Stimulated activated CD4-positive, alpha-beta T cell treated with anti-CD3 and anti-CD28 coated beads, Interleukin-15, amount 100 ng/mL, for 24 hours (primary cell): ENCODE measurements at places on chromosomes 11 and 22.
A peak's percentile ranks its signal among the peaks of the same experiment; 100 is the strongest.

DNA sequence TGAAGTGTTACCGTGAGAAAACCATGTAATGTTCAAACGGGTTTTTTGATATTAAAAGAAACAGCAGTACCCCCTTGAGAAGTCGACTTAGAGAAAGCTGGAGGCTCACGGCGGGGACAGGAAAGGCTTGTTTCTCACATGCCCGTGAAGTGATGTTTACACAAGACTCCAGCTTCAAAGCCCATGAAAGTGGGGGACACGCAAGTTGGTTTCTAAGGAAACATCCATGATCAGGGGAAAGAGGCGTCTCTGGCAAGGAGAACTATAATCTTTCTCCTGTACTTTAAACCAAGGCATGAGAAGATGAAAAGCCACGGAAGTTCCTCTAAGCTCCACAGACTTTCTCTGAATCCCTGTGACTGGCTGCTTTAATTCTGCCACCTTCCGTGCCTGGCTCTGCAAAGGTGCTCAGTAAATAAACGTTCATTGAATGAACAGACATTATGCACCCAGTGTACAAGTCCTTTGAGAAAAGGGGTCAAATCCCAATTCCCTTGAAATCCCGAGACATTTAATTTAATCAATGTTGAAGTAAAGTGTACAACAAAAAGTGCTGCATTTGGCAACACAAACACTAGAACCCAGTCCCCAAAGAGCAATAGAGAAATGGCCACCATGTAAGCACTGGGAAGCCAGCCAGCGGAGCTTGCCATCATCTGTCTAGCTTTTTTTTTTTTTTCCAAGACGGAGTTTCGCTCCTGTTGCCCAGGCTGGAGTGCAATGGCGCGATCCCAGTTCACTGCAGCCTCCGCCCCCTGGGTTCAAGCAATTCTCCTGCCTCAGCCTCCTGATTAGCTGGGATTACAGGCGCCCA, 58.7 kb downstream of the AHNAK start:
- DNase-seq, result no peak

DNA sequence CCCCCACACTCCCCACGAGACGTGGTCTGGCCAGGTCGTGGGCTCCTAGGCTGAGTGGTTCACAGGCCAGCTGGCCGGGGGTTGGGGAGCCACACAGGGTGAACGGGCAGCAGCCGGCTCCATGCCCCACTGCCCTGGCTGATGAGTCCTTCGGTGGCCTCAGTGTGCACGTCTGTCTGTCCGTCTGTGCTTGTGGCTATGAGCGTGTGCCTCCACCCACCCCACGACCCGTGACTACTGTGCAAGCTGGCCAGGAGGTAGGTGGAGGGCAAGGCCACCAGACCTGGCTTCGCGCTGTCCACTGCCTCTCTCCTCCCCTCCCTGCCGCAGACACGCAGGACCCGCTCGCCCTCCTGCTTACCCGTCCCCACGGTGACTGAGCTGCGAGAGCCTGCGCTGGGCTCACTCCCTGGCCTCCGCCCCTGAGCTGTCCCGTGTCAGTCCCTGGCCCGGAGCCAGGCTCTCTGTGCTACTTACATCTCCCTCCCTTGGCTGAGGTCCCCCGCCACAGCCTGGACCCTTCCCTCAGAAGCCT, 14.1 kb downstream of the CSDC2 start:
- DNase-seq, result no peak

DNA sequence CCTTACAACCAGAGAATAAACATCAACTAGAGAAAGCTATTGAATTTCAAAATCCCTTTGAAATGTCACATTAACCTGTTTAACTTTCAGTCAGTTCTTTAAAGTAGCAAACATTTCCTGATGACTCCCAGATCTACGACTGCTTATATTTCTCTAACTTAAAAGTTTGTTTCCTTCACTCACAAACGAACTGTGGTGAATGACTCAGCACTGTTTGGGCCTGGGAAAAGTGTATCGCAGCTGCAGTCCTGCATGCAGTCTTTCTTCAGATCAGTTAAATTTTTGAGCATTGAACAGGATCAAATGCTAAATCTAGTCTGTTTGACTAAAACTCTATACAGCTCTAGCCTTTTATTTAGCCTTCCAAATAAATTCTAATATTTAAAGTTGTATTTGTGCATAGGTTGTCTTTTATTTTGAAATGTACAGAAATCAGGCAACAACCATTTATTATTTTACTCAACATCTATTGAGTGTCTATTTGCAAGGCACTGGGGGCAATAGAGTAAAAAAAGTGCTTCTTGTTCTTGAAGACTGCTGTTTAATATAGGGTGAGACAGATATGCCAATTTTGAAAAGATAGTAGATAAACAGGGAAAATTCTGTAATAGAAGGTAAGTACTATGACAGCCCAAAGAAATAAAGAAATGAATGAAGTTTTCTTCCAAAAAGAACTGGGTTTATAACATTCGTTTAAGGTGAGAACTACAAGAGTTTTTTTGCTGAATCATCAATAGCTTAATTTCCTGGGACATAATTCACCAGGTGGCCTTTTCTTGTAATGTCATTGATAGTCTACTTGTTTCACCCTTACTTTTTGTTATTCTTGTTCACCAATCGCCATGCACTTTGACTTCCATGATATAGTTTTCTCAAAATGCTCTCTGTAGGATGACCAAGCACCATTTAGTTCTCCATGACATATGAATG, 235.4 kb downstream of the METTL15 start:
- DNase-seq, result no peak

DNA sequence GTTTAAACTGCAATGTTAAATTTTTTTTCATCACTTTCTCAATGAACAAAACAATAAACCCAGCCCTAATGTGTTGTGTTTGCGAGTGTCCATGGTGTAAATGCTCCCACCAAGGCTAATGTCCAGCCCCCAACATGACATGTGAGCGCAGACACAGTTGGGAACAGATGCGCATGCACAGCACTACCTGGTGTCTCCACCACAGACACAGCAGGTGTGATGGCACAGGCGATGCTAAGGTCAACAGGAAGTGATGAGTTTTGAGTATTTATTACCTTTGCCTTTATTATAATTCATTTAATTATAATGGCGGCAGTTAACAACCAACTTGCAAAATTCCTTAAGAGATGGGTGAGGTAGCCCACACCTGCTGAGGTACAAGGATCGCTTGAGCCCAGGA, 42.9 kb downstream of the MICAL3 start:
- DNase-seq, result no peak

DNA sequence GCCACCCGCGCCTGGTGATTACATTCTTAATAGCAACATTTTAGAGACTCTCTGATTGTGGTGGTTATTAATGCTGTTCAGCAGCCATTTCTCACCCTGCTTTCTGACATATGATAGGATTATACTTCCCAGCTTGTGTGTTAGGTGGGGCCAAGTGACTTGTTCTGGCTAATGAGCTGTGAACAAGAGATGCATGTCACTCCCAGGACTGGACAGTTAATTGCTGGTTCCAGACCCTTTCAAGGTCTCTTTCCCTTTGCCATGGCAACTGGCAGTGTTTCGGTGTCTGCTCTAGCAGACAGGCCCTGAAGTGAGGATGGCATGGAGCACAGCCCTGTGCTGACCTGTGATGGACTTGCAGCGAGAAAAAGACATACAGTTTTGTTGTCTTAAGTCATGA, 8.9 kb upstream of the PTPRJ start:
- DNase-seq, result no peak

GRCh38 chr11:36296884-36297543, 926 bp downstream of the PRR5L start:
- DNase-seq, result no peak

DNA sequence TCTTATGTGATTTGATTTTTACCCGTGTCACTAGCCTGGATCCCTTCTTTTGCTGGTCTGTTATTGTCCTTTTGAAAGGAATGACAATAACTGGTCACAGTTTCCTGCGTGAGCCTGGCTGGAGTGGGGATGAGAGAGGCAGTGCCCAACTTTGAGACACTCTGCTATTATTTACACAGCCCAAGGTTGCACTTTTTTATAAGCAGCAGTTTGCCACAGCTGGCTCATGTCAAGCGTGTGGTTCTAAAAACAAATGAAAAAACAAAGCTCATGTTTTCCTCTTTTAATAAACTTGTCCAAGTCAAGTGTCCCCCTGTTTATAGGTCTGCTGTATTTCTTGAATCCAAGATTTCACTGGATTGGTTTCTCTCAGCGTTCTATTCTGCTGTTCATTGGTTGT, 201.3 kb downstream of the GRIK4 start:
- DNase-seq, result no peak

- no peak for DNase-seq
Measured at GRCh38 chr11:109133159-109133558, 288.8 kb upstream of the C11orf87 start.

DNA sequence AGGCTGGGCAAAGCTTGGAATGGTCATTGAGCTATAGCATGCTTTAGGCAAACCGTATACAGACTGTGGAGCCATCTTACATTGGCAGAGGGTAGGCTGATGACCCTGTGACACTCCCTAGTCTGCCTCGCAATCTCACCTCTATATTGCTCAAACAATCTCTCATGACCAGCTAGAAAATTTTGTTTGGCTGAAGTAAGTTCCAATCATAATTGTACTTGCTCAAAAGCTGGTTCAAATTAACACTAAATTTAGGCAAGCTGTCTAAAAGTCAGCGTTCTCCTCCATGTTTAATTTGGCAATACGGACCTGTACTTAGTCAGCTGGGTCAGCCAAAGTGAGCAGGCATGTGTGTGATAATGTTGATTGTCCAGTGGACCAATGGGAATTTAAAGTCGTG, 133.0 kb downstream of the SWAP70 start:
- DNase-seq, result no peak

- no peak for DNase-seq
Measured at GRCh38 chr11:36257351-36257750, 31.9 kb downstream of the COMMD9 start.

GRCh38 chr22:40335358-40335757, 10.9 kb upstream of the ADSL start:
- no peak for DNase-seq

DNA sequence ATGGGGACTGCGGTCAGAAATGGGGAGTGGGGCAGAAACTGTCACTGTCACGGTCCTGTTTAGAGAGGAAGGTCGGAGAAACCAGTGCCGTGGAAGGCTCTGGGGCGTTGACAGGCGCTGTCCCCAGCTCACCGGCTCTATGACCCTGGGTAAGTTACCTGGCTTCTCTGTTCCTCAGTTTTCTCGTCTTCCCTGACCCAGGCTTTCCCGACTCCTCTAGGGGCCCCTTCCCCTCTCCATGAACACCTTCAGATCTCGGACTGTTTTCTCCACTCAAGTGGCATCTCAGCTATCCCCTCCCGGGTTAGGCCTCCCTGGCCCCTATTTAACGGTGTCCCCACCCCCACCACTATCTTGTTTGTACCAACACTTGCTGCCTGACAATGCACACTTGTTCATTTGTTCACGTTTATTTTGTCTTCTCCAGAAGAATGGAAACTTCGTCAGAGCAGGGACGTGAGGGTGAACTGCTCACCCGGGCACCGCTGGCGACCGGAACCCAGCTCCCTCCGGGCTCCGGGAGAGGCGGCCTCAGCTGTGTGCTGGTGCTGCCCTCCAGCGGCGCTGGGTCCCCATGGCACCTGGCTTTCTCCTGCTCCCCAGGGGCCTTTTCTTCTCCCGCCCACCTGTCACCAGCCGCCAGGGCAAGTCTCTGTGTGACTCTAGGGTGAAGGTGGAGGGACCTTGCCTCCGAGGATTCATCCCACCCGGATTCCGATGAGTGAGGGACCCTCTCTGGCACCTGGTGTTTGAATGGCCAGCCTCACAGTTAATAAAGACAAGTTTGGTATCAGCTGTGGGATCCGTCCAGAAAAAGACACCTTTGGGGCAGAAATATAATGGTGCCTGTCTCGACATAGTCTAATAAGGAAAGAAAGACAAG, 33.1 kb upstream of the SLC35C1 start:
- peak; percentile 93 for DNase-seq

DNA sequence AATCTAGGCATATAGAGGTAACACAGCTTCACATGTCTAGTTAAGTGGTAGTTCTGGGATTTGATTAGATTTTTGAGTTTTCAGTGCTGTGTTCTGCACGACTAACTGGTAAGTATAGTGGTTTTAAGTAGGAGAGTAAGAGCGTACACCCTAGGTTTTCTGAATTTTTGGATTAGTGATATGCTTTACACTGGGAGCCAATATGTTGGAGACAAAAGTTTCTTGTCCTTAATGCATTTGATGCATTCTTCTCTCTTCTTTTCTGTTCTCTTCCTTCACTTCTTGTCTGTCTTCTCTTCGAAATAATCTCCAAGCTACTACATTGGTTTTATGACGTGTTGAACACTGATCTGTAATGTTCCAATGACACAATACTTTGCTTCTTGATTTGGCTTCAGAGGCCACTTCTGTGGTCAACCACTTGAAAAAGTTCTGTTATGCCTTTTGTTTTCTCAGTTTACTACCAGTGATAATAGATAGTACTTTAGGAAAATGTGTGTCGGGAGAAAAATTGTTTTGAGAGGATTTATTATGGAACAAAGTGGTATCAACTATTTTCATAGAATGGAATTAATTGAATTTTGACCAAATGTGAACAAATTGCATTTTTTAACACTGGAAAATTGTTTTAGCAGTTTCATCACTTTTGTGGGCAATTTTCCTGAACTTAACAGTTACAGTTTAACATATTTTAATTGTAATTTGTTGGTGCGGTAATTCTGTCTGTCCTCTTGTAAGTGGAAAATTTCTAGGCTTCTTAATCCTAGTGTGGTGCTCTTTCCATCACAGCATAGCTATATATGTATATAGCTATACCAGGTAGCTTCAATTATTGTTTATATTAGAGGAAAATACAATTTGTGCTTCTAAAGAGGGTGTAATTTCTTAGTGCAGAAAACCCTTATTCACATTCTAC, 2.6 kb downstream of the PDE3B start:
- DNase-seq, result no peak

- no peak for DNase-seq
Measured at GRCh38 chr11:42043312-42043711, 583.9 kb upstream of the LRRC4C start.

DNA sequence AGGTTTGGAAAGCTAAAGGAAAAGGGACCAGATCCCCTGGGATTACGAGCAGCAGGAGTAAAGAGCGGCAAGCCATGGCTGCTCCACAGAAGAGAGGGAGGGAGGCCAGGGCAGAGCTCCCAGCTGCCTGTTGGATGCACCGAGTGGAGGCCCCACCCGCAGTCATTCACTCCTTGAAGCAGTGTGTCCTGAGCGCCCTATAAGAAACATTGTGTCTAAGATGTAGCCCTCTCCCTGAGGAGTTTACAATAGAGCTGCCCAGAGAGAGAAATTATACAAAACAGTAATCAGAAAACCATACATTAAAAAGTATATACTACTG, 54.7 kb upstream of the CSNK2A3 start:
- DNase-seq, result no peak

- DNase-seq, result no peak
Measured at GRCh38 chr11:111911563-111912401, at the start of gene CRYAB. Gene CRYAB, minus strand, starts transcription at chr11:111911770. Its CDS starts 46 bp downstream, at chr11:111911724.

- DNase-seq, result no peak
Measured at GRCh38 chr22:36771356-36772063, 4.4 kb downstream of the IFT27 start.
